ENCODE measurements at places on chromosomes 3 and 15. TPM values are rescaled to one million over a fixed set of nuclear protein-coding genes. Genes with fewer than 3 reads are reported as not detected.

The SGO1 gene
- 0.80 TPM for total RNA-seq

DNA sequence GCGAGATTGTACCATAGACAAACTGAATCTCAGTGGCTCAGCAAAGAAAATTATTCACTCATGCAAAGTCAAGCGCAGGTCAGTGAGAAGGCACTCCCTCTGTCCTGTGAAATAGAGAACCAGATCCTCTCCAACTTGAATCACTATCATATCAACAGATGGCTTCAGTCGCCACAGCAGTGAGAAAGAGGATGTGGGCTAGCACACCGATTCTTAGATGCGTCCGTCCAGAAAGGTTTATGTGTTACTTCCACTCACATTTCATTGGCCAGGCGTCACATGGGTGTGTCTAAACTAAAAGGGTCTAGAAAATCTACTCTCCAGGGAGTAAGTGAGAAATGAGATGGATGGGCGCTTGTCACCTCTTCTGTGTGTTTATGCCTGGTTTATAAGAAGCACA lies 141.6 kb upstream of the KBTBD8 start:
- H3K27me3 ChIP-seq: no peaks in the 10 kb centered on the region
- no peak for DNase-seq
- H3K4me1 ChIP-seq: no peaks in the 10 kb centered on the region
- H3K4me3 ChIP-seq: no peak overlapping the region

DNA sequence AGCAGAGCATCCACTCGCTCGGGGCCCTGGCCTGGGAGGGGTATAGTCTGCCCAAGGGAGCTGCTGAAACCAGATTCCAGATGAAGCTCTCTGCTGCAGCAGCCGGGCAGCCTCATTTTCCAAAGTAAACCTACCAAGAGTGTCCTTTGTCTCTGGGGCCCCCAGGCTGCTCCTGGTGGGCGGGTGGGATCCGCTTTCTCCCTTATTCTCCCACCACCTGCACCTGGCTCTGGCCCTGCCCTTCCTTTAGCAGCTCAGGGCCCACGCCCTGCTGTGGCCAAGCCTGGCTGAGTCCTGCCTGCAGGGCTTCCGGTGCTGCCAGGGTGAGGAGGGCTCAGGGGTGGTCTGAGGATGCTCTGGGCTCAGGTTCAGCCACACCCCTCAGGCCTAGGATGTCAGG lies 13.0 kb downstream of the SCN5A start:
- no peak overlapping the region for H3K4me3 ChIP-seq
- no peak for DNase-seq
- H3K4me1 ChIP-seq: no peaks in the 10 kb centered on the region
- no peaks in the 10 kb centered on the region for H3K36me3 ChIP-seq
- no peak overlapping the region for H3K27ac ChIP-seq

GRCh38 chr3:111739311-111739911 lies 119.7 kb upstream of the PHLDB2 start:
- H3K4me1 ChIP-seq: peaks cover 5% of the 10 kb centered on the region
- no peaks in the 10 kb centered on the region for H3K36me3 ChIP-seq
- peak; percentile 36 for DNase-seq
- no peak overlapping the region for H3K4me3 ChIP-seq

- H3K36me3 ChIP-seq: no peaks in the 10 kb centered on the region
- peaks cover 4% of the 10 kb centered on the region for H3K4me1 ChIP-seq
- peak within 1 kb of the TSS; percentile 45 for H3K27ac ChIP-seq
- H3K4me3 ChIP-seq: peak within 1 kb of the TSS; percentile 70
- DNase-seq: peak; percentile 48
These were observed at the start of gene CNTN4 for GRCh38 chr3:2098398-2099027. Gene CNTN4, plus strand, starts transcription at chr3:2098866.

DNA sequence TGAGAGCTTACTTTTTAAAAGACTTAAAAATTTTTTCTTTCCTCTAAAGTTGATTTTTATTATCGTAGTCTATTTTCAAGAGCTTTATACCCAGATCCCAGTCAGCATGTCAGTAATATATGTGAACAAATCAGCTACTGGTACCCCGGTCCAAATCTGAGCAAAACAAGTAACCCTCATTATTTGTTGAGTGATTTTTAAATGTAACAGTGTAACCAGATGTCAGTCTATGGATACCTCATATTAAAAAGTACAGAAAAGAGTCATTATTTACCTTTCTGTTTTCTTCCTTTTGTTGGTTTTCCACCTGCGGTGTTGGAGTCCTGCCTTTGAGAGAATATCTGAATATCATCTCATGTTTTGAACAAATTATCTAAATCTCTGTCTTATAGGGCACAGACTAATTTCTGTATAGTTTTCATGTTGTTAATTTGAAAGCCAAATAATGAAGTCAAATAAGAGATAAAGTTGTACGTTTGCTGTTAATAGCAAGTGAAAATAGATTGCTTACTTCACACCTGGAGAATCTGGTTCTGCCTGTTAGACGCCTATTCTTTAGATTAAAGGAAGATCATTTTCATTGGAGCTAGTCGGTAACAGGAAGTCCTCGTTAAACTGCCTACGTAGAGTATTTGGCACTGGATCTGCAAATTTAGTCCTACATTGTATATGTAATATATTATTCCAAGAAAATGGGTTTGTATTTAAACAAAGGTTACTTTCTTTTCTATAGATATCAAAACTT lies at the start of gene STX19:
Gene STX19, minus strand, starts transcription at position 505 of the 745 bp plus-strand sequence. CDS start 13,328 bp downstream, outside the sequence.
- peak within 1 kb of the TSS; percentile 43 for H3K4me3 ChIP-seq
- no peaks in the 10 kb centered on the region for H3K36me3 ChIP-seq
- no peaks in the 10 kb centered on the region for H3K4me1 ChIP-seq
- no peak within 1 kb of the TSS for H3K27ac ChIP-seq

Data from breast epithelium (tissue), 4 donors.